ENCODE measurements at places on chromosomes 1 and 21.
A peak's percentile ranks its signal among the peaks of the same experiment; 100 is the strongest.

DNA sequence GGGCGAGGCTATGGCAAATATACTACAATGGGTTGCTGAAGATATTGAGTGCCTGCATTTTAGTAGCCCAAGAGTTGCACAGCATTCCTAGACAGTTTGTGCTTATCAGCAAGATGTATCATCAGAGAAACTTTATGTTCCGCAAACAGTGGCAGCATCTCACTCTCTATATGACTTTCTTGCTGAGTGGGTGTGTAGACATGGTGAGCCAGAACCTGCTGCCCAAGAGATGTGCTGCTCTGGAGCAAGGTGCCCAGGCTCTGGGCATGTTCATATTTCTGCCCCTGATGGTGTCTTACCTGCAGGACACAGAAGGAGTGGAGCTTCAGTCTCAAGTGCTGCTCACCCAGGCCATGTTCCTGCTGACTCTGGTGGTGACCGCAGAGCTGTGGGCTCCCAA, 8.2 kb upstream of the RGSL1 start:
- DNase-seq: no peak

DNA sequence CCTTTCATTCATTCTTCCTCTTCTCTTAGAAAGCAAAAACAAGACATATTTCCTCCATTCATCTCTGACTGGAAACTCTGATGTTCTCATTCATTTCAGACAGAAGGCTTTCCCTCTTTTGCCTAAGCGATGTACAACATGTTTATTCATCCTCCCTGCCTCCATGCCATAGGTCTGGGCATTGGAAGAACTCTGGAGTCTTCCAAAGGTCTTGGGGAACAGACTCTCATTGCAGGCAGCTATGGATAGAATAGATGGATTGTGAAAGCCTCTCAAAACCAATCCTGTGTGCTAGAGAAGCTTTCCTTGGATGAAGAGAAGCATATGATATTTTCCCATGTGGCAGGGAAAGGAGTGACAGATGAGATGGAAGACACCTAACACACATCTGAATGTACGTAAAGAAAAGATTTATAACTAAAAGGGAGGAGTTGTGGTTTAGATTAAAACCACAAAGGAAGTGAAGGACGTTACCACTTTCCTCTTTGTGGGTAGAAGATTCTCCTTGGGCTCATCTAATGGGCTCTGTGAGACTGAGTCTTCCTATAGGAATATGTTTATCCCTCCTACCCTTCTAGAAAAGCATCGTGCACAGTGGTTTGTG, 38.7 kb downstream of the BCL9 start:
- peak; percentile 28 for DNase-seq

DNA sequence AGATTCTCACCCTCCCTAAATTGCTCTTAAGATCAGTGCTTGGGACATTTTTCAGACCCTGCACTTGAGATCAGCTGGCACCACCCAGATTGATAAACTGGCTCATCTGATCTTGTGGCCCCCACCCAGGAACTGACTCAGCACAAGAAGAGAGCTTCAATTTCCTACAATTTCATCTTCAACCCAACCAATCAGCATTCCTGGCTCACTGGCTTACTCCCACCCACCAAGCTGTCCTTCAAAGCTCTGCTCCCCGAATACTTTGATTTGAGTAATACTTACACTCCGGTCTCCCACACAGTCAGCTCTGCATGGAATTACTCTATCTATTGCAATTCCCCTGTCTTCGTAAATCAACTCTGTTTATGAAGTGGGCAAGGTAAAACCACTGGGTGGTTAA, 461.9 kb upstream of the RGS18 start:
- DNase-seq: no peak

GRCh38 chr1:54364995-54365394, 41.2 kb downstream of the SSBP3 start:
- no peak for DNase-seq

- peak; percentile 29 for DNase-seq
These were observed 157.4 kb downstream of the TNFSF18 start for GRCh38 chr1:172893146-172893841.

DNA sequence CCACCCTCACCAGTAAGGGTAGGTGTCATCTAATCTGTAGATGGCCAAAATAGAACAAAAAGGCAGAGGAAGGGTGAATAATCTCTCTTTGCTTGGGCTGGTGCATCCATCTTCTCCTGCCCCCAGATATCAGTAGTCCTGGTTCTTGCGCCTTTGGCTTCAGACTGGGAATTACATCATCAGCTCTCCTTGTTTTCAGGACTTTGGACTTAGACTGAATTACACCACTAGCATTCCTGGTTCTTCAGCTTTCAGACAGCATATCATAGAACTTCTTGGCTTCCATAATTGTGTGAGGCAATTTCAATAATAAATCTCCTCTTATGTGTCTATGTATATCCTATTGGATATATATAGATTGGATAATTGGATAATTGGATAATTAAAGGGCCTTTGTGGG, 403.0 kb upstream of the USP24 start:
- no peak for DNase-seq

GRCh38 chr1:52552236-52552504, 722 bp downstream of the TUT4 start:
- DNase-seq: peak; percentile 73

DNA sequence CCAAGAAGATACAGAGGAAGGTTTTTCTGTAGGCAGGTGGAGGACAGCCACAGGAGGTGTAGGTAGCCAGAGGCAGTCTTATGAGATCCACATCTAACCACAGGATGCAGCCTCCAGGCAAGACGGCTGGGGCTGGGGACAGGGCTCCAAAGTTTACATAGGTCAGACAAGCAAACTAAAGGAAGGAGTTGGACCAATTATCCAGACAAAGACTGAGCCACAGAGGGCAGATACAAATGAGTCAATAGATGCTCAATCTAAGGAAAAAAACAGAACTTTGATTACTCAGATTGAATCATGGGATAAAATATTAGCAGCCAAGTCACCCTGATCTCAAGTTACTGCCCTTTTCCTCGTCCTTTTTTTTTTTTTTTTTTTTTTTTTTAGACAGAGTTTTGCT, 91.6 kb downstream of the RGS7 start:
- DNase-seq: no peak

DNA sequence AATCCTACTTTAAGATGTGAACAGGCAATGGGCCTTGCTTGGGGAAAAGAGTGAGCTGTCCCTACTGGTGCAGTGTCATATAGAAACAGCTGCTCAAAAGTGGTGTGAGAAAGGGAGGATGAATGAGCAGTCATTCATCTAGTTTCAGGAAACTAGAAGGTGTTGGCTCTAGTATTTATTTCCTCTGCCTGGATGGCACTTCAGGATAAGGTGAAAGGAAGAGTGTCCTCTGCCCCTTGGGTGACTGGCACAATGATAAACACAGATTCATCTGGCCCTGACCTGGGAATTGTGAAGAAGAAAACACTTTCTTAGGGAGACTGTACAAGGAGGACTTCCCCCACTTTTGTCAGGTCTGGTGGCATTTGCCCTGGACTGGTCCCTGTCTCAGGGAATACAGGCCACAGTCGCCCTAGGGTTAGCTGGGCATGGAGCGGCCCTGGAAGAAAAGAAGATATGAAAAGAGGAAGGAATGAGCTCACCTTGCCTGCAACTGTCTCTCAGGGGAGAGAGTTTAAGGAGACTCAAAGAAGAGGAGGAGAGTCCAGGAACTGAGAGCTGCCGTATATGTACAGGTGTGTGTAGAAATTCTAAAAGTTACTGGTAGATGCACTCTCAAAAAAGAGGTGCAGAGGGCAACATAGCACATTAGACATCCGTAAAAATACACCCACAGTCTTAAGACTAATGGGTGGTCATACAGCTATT, 13.8 kb upstream of the NMNAT2 start:
- DNase-seq: peak; percentile 5

- DNase-seq: no peak
These were observed at the start of gene COL24A1 for GRCh38 chr1:86156566-86157455. Gene COL24A1, minus strand, starts transcription at chr1:86156772. Its CDS starts 376 bp downstream, at chr1:86156396.

DNA sequence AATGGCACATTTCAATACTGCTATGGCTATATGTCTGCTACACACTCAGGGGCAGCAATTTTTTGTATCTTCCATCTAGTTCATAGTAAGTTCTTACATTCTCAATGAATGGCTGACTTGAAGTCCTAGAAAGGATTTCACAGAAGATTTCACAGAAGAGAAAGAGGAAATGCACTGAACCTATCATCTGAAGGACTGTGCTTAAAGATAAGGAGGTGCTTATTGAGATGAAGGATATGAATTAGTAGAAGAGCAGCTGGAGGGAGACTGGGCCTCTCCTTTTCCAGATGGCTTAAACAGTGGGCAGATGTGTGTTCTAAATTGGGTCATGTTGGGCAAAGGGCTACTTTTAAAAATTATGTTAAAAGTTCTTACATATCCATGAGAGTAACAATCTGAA, 14.6 kb downstream of the ADAR start:
- no peak for DNase-seq

DNA sequence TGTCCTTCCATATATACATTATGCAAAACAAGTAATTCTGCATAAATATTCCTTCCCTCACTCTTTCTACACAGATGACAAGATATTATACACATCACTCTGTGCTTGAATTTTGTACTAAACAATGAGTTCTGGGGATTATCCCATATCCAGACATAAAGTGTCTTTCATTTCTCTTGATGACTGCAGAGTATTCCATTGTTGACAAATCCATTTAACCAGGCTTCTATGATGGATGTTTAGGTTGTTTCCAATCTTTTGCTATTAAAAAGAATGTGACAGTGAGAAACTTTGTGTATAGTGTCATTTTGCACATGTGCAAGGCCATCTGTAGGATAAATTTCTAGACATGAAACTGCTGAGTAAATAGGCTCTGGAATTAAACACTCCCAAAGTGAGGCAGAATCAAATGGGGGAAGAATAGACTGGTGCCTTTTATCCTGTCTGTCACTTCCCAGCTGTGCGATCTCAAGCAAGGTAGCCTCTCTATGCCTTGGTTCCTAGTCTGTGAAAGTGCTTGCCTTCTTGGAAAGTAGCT, 29.9 kb upstream of the ATP2B4 start:
- DNase-seq: no peak

GRCh38 chr1:109400035-109400655, 2.4 kb upstream of the SORT1 start:
- no peak for DNase-seq

GRCh38 chr1:233005156-233005555, 54.7 kb downstream of the NTPCR start:
- DNase-seq: no peak

- DNase-seq: no peak
These were observed 1.2 kb downstream of the RAB25 start for GRCh38 chr1:156062189-156062588.

DNA sequence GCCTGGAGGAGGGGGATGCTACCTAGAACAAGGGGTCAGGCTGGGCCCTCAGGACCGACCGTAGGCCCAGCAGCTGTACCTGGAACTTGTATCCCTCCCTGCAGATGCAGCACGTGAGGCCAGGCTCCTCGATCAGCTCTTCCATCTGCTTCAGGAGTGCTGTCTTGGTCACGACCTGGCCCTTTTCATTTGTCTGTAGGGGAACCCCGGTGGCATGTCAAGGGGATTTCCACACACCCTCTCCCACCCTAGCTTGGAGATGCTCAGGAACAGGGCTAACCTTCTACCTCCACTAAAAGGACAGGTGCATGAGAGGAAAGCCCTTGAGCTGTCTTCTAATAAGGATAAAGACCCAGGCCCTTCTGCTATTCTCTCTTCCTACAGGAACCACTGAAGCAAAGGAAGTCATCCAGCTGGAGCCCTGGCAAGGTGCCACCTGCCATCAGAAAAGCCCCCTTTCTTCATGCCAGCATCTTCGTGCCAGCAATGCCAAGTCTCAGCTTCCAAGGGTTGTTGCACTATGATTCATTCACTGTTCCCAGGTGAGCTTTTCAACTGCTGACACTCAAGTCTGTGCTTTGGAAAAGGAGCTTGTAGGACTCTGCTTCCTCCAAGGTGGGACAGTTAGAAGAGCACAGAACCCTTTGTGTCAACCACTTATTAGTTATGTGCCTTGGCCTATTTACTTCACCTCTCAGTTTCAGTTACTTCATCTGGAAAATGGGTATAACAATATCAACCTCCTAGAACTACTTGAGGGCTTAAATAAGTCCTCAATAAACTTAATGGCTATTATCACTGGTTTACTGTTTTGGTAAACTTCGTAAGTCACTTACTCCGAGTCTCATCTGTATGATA, 122.1 kb downstream of the UBR4 start:
- DNase-seq: peak; percentile 10

DNA sequence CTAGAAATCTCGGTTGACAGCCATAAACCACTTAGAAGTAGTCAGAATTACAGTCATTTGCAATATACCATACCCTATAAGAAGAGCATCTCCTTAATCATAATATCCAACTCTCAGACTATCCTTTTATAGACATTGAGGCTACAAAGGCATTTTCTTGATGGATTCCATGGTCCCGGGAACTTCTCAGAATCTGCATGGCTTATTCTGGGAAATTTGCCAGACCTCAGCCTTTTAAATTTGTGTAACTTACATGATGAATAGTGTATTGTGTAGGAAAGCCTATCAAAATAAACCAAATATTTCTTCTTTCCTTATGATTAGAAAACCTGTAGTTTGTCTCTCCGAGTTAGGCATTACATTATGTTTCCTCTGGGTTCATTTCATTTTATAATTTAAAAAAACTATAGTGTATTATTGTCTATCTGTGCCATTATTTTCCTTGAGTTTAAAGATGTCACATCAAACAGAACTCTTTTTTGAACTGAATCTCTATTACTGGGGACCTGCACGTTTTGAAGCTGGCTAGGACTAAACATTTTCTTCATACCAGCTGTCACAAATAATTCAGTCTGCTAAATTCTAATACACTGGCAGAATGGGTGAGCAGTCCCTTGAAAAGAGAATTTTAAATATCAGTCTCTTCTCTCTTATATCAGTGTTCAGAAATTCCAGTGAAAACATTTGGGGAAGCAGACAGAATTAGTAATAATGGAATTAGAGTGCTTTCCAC, 102.9 kb downstream of the GABPA start:
- DNase-seq: no peak

- DNase-seq: no peak
These were observed 151.0 kb downstream of the CDC7 start for GRCh38 chr1:91651661-91652071.

DNA sequence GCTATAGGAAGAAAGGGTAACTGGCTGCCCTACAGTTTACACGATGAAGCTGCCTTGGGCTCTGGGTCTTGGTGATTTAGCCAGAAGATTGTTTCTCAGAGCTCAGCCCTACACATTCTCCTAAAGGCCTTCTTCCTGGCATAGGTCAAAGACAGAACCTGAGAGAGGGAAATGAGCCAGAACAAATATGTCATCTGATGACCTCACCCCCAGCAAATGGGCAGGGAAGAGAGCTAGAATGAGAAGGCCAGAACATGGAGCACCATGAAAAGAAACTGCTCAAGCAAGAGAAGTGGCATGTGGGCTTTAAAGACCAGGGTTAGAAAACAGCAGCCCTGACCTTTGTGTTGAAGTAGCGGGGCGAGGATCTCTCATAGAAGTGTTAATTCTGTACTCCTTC, 5.5 kb upstream of the ILDR2 start:
- DNase-seq: no peak
